ENCODE measurements at places on chromosomes 13 and 19. TPM values are rescaled to one million over a fixed set of nuclear protein-coding genes. Genes with fewer than 3 reads are reported as not detected.

Gene CLC
- 1.8 TPM for total RNA-seq

Gene TMEM272
- 0.28 TPM for total RNA-seq

Gene CFAP97D2
- total RNA-seq: not detected

Gene PRSS57
- total RNA-seq: not detected

Gene LGALS4
- 0.93 TPM for total RNA-seq

GRCh38 chr19:18735324-18735723, 51.8 kb downstream of the CRTC1 start:
- H3K4me1 ChIP-seq: no peaks in the 10 kb centered on the region
- no peak for DNase-seq
- H3K27me3 ChIP-seq: no peaks in the 10 kb centered on the region
- no peak overlapping the region for H3K27ac ChIP-seq
- H3K4me3 ChIP-seq: no peak overlapping the region
- no peaks in the 10 kb centered on the region for H3K36me3 ChIP-seq

- DNase-seq: no peak
- H3K4me1 ChIP-seq: peaks cover 11% of the 10 kb centered on the region
- H3K27me3 ChIP-seq: peaks cover 51% of the 10 kb centered on the region
- H3K4me3 ChIP-seq: no peak overlapping the region
- no peaks in the 10 kb centered on the region for H3K36me3 ChIP-seq
Observed at GRCh38 chr19:46466536-46467196, 4.7 kb downstream of the PNMA8A start.
